ENCODE measurements at places on chromosomes 5 and 9. TPM values are rescaled to one million over a fixed set of nuclear protein-coding genes. Genes with fewer than 3 reads are reported as not detected.

The PHF24 gene
- total RNA-seq = 0.26 TPM

The ST8SIA4 gene
- total RNA-seq = under 0.01 TPM

The PCSK1 gene
- total RNA-seq = not detected

The STKLD1 gene
- total RNA-seq = under 0.01 TPM

The AGGF1 gene
- 22.3 TPM for total RNA-seq

The C9orf153 gene
- 0.26 TPM for total RNA-seq

The LTC4S gene
- total RNA-seq = 0.38 TPM

The TLX3 gene
- not detected for total RNA-seq
